Activated CD4-positive, alpha-beta T cell treated with anti-CD3 and anti-CD28 coated beads for 36 hours (primary cell): ENCODE measurements at places on chromosomes 16 and 17.

- DNase-seq: no peak
Measured at GRCh38 chr16:56777482-56777881, 47.6 kb downstream of the NUP93 start.

- no peak for DNase-seq
Measured at GRCh38 chr16:16189842-16190241, 33.5 kb downstream of the ABCC6 start.

DNA sequence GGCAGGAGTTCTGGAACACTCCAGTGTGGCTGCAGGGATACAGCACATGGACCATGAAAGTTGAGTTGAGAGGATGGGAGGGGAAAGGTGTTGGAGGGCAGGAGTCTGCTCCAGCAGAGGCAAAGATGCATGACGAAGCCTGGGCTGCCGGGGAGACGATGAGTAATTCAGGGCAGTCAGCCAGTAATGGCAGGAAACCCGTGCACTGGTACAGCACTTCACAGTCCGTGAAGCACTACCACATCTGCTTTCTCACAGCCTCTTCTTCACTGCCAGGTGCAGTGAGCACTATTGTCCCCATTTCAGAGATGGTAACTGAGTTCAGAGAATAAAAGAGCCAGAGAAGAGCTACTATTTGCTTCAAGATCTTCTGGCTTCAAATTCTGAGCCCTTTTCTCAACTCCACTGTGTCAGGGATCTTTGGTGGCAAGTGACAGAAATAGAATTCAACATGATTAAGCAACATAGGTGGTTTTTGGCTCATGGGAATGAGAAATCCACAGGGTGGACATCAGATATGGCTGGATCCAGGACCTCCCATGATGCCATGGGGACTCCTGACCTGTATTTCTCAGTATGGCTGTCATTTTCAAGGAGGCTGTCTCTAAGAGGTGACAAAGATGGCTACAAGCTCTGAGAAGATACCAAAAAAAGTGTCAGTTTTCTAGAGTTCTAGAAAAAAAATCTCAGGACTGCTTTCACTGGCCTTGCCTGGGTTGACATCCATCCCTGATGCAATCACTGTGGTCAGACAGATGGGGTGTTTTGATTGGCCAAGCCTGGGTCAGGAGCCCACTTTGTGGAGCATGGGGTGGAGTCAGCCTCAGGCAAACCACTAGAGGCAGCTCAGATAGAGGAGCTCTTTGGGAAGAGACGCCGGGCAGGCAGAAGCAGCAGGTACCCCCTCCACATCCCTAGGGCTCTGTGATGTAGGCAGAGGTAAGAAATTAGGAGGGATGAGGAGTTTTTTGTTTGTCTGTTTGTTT lies 24.7 kb downstream of the IL21R start:
- DNase-seq: peak; percentile 90

- DNase-seq: no peak
Measured at GRCh38 chr17:41575336-41575735, 3.5 kb upstream of the KRT9 start.

GRCh38 chr16:11310997-11311561 lies 29.9 kb upstream of the PRM1 start:
- DNase-seq: peak; percentile 42

- no peak for DNase-seq
Measured at GRCh38 chr17:65901394-65901793, 290.5 kb downstream of the CEP112 start.

DNA sequence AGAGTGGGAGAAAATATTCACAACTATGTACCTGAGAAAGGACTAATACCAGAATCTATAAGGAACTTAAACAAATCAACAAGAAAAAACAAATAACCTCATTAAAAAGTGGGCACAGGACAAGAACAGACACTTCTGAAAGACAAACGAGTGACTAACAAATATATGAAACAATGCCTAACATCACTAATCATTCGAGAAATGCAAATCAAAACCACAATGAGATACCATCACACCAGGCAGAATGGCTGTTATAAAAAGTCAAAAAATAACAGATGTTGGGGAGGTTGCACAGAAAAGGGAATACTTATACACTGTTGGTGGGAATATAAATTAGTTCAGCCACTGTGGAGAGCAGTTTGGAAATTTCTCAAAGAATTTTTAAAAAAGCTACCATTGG lies 83.5 kb upstream of the WSCD1 start:
- DNase-seq: no peak

GRCh38 chr17:13073018-13073417 lies 55.2 kb upstream of the ELAC2 start:
- no peak for DNase-seq

GRCh38 chr17:82247182-82247823 lies 18.5 kb downstream of the SLC16A3 start:
- no peak for DNase-seq

DNA sequence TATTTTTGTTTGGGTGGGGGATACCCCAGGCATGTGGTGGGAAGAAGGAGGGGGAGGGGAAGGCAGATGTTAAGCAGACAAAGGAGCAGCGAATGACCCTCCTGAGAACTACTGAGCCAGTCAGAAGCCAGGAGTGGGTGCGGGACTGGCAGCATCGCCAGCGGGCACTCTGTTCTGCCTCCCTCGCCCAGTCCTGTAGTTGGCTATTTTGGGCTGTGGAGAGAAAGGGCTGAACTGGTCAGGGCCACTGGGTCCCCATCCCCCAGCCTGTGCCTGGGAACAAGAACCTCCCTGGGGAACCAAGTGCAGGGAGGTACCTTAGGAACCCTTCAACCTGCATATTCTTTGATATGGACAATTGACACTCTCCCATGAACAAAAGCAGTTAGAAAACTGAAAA lies 6.4 kb downstream of the LRRC3C start:
- DNase-seq: no peak

- DNase-seq: no peak
Measured at GRCh38 chr17:36936455-36937000, 747 bp upstream of the LHX1 start.

- no peak for DNase-seq
Measured at GRCh38 chr17:17419166-17419565, 57.6 kb upstream of the MED9 start.

- DNase-seq: no peak
Measured at GRCh38 chr16:57944970-57945739, 25.8 kb downstream of the CNGB1 start.

DNA sequence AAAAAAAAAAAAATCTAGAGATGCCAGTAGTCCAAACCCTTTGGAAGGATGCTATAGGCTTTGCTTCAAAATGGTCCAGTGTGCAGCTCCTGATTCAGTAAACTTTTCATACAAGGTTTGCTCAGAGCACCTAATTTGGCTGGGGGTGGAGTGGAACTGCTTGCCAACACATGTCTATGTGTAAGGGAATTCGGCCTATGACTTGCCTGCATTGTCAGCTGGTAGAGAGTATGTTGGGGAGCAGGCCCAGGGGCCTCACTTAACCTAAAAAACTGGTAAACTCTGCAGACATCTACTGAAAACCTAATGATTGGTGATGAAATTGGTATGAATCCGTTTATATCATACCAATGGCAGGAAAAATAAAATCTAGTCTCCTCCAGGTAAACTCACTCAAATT lies 1.5 kb upstream of the MFSD6L start:
- DNase-seq: no peak

DNA sequence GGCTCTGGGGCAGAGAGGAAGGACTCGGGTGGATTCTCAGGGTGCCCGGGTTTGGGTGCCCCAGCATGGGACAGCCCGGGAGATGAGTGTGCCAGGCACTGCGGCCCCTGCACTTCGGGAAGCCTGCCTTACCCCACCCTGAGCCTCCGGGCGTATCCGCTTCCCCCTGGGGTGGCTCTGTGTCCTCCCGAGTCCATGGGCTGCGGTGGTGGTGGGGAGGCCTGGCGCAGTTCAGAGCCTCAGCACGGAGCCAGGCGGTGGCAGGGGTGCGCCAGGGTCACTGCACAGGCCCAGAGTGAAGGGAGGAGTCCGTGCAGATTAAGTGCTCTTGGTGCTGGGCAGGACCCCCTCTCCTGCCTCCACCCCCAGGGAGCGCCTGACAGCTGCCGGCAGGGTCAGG lies 20.7 kb downstream of the MYBBP1A start:
- DNase-seq: no peak

DNA sequence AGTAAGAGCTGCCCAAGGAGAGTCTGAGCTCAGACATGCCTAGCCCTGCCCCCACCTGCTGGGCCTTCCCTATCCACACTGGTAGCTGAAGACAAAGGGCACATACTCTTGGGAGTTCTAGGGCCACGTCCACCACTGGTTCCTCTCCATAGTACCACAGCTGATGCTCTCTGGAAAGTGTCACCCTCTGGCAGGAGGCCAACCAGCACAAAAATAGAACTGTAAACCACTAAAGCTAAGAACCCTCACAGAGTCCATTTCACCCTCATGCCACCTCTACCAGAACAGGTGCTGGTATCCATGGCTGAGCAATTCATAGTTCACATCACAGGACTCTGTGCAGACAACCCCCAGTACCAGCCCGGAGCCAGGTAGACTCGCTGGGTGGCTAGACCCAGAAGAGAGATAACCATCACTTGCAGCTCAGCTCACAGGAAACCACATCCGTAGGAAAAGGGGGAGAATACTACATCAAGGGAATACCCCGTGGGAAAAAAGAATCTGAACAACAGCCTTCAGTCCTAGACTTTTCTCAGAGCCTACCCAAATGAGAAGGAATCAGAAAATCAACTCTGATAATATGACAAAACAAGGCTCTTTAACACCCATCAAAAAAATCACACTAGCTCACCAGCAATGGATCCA lies 115.3 kb downstream of the CEP112 start:
- DNase-seq: no peak

DNA sequence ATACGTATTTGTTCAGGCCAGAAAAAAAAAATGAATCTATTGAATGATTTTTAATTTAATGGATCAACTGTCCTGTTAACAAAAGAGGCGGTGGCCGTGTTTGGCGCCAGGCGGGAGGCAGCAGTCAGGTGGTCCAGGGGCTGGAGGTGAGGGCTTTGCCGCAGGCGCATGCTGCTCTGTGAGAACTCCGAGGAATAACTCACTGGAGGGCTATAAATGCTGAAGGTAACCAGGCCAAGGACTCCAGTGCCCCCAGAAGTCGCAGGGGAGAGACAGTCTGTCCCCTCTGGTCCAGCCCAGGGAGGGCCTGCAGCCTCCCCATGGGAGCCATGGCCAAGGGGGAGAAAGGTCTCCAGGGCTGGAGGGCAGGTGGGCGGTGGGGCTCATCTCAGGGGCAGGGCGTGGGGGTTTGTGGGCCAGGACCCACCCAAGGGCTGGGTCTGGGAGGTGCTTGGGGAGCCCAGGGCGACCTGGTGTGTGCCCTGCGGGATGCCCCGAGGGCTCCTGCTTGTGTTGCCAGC lies 7.1 kb upstream of the BAHCC1 start:
- no peak for DNase-seq

GRCh38 chr17:8223356-8224126 lies 13.2 kb upstream of the AURKB start:
- peak; percentile 76 for DNase-seq

GRCh38 chr16:23838485-23839142 lies 2.8 kb downstream of the PRKCB start:
- DNase-seq: no peak

- no peak for DNase-seq
Measured at GRCh38 chr17:67381929-67382257, 4.8 kb downstream of the PITPNC1 start.

GRCh38 chr17:68562736-68563135 lies 38.4 kb downstream of the FAM20A start:
- no peak for DNase-seq

GRCh38 chr17:33520426-33521330 lies 227.6 kb upstream of the ASIC2 start:
- peak; percentile 76 for DNase-seq

- DNase-seq: no peak
Measured at GRCh38 chr17:12388226-12388625, 277.5 kb upstream of the MYOCD start.

GRCh38 chr17:58605470-58605869 lies 86.4 kb downstream of the TEX14 start:
- DNase-seq: peak; percentile 35

DNA sequence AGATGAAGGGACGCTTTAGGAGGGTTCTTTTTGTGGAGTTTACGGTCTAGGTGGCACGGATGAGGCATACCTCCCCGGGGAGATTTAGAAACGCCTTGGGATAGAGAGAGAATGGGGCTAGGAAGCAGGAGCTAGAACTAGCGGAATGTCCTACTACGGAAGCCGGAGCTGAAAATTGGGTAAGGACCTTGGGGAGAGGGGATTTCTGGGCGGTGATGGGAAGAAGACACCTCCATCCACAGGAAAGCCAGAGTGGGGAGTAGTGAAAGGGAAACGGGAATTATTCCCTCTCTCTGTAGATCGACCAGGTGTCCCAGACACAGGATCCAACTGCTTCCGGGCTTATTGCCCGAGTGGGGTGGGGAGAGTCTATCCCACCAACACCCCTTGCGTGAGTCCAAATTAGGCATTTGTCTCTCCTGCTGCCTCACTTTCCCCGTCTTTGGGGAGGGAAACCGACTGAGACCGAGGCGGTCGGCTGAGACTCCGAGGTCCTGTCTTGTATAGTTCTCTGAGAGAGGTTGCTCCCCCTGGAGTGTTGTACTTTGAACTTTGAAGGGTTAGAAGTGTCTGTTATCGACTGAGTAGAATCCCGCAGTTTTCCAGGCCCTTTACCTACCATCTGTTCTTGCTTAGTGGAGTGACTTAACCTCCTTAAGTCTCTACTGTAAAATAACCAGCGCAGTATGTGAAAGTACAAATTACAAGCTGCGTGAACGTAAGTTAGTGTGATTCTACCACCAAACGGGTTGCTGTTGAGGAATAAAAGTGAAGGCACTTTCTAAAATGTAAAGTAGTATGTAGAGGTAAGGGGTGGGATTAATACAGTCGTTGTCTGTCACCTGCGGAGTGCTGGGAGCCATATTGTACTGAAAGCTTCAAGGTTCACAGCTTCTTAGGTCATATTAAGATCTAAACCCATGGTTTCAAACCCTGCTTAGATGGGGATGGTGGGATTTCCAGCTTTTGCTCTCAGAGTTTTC lies 1.0 kb downstream of the RSPRY1 start:
- DNase-seq: peak; percentile 42

DNA sequence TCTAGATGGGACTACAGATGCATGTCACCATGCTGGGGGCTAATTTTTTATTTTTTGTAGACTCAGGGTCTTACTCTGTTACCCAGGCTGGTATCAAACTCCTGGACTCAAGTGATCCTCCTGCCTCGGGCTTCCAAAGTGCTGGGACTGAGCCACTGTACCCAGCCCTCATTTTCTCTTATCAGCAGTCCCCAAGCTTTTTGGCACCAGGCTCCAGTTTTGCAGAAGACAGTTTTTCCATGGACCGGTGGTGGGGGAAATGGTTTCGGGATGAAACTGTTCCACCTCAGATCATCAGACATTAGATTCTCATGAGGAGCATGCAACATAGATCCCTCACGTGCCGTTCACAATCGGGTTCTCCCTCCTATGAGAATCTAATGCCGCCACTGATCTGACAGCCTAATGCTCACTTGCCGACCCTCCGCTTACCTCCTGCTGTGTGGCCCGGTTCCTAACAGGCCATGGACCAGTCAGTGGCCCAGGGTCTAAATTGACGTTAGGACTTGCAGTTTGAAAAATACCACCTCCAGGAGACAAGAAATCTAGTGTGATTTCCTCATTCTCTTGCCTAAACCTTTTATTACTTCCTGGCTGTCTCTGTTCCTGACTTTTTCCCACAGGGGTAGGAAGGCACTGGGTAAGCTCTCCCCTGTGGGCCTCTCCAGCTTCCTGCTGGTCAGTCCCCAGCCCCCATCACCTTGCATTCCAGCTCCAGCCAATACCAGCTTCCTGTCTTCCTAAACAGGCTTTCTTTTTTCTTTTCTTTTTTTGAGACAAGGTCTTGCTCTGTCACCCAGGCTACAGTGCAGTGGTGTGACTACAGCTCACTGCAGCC lies 9.3 kb upstream of the CNP start:
- no peak for DNase-seq
